Activated naive CD8-positive, alpha-beta T cell treated with anti-CD3 and anti-CD28 coated beads for 36 hours (primary cell): ENCODE measurements at places on chromosomes 16 and 17.
A peak's percentile ranks its signal among the peaks of the same experiment; 100 is the strongest.

- DNase-seq, result no peak
Measured at GRCh38 chr17:81432941-81433340, 37.7 kb downstream of the BAHCC1 start.

- no peak for DNase-seq
Measured at GRCh38 chr17:32492264-32492589, 5.4 kb downstream of the CDK5R1 start.

DNA sequence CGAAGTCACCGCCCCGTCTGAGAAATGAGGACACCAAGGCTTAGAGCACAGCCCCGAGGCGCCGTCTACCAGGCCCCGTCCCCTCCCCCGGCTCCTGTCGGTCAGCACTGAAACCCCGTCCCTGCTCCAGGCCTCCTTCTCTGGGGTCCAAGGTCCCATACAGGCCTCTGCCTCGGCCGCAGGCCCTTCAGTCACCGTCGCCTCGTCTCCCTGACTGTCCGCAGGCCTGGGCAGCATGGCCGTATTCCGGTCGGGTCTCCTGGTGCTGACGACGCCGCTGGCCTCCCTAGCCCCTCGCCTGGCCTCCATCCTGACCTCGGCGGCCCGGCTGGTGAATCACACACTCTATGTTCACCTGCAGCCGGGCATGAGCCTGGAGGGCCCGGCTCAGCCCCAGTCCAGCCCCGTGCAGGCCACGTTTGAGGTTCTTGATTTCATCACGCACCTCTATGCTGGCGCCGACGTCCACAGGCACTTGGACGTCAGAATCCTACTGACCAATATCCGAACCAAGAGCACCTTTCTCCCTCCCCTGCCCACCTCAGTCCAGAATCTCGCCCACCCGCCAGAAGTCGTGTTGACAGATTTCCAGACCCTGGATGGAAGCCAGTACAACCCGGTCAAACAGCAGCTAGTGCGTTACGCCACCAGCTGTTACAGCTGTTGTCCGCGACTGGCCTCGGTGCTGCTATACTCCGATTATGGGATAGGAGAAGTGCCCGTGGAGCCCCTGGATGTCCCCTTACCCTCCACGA, 617 bp downstream of the COASY start:
- DNase-seq, result peak; percentile 33

DNA sequence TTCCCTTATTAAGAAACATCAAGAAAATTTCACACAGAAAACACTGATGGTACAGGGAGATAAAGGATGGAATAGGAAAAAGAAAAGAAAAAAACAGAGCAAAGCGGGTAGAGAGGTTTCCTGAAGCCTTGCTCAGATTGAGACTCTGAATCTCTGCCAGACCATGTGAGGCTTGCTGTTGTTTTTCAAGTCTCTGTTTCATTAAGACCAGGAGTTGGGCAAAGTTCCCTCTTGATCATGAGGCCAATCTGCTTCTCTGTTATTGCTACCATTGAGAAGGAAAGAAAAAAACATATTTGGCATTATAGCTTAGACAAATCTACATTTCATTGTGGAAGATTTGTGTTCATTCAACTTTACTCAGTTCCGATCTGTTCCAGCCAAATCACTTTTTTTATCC, 201.6 kb upstream of the SOX9 start:
- no peak for DNase-seq

DNA sequence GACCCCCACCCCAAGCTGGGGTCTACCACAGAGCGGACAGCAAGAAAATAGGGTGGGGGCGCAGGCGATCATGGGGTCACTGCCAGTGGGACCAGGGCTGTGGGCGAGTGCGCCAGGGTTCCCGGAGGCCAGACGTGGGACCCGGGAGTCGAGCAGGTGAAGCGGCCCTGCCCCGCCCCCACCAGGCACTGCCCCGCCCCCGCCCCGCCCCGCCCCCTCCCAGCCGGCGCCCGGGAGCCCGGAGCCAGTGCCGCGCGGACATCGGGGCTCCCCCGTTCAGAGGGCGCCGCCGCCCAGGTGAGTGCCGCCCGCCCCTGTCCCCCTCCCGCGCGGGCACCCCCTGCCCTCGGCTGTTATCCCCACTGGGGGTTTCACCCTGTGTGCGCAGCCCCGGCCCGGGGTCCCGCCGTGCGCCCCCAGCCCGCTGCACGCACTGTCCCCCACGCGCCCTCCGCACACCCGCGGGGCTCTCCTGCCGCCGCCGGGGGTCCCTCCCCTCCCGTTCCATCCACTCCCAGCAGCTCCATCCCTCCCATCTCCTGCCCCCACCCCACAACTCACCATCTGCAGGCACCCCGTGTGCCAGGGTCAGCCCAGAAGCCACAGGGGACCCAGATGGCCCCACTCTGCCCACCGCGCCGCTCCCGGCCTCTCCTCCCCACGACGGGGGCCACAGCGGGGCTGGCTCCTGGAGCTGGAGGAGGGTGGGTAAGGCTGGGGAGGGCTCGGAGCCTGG, at the start of gene SSTR5:
TSS of gene SSTR5 (plus strand) at position 222 of the 736 bp plus-strand sequence. CDS start 6,122 bp downstream, outside the sequence.
- DNase-seq, result no peak

- DNase-seq, result no peak
Measured at GRCh38 chr17:81960130-81960958, 643 bp downstream of the NOTUM start.

GRCh38 chr17:75526555-75527270, 1.2 kb downstream of the LLGL2 start:
- no peak for DNase-seq

GRCh38 chr17:57966246-57966645, 11.0 kb upstream of the CUEDC1 start:
- DNase-seq, result no peak

GRCh38 chr17:78040440-78041385, 82.2 kb downstream of the TNRC6C start:
- DNase-seq, result peak; percentile 16

DNA sequence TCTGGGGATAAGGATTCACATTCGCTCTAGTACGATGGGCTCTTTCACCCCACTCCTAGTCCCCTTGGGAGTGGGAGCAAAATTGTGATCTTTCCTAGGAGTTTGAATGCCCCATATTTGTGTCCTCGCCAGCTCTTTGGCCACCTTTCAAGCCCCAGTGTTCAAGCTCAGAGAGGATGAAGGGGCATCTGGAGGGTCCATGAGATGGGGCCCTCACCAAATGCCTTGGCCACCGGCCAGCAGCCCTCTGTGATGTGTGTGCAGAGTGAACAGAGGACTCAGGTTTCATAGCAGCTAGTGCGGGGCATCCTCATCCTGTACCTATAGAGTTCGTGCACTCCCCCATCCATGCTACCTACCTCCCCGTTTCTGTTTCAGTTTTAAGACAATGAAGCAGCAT, 140.6 kb downstream of the RAB11FIP4 start:
- no peak for DNase-seq

DNA sequence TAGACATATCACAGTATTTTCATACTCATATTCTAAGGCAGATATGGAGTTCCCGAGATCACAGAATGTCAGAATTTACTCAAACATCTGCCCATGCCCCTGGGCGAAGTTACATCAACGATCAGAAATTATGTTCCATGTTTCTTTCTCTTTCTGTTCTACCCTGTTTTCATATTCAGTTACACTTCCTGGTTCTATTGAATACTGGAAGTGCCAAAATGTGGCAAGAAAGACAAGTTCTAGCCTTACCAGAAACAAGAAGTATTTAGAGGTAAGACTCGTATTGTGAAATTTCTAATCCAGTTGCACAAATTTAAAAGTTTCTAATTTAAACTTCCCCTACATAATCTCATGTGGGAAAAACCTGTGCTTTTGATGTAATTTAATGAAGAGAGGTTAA, 36.1 kb downstream of the KCNJ2 start:
- no peak for DNase-seq

GRCh38 chr16:83109490-83110125, 482.8 kb downstream of the CDH13 start:
- no peak for DNase-seq

DNA sequence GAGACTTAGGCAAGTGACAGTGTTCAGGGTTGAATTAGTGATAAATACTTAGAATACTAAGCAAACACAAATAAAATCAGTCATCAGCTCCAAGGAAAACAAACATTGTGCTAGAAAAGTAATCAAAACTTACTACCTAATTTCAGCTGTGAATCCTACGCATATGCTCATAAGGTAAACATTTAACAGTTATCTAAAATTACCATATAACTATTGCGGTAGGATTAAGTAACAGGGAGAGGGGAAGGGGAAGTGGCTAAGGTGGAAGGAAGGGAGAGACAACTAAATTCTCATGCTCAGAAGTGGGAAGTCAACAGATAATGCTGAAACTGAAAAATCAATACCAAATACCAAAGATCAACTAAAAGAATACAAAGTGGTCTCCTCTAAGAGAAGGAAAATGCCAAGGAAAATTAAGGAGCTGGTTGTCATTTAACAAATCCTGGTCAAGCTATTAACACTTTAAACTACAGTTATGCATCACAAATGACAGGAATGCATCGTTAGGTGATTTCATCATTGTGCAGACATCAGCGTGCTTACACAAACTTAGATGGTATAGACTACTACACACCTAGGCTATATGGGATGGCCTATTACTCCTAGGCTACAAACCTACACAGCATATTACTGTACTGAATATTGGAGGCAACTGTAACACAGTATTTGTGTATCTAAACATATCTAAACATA, 20.0 kb downstream of the USP32 start:
- no peak for DNase-seq

DNA sequence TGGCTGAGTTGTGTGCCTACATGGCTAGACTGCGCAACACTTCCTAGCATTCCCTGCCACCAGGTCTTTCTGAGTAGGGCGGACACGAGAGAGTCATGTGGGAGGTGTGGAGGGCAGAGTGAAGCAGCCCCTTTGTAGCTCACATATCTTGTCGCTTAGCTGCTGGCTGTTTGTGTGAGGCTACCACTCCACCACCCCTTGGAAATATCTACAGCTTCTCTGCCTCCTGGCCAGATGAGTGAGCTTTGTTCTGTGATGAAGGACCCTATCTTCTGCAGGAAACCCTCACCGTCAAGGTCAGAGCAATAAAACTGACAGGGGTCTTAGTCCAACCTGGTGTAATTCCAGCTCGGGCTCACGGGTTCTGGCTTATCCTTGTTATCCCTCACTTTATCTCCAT, 232.1 kb upstream of the ASIC2 start:
- no peak for DNase-seq

- no peak for DNase-seq
Measured at GRCh38 chr17:56577843-56578204, 15.7 kb upstream of the NOG start.

DNA sequence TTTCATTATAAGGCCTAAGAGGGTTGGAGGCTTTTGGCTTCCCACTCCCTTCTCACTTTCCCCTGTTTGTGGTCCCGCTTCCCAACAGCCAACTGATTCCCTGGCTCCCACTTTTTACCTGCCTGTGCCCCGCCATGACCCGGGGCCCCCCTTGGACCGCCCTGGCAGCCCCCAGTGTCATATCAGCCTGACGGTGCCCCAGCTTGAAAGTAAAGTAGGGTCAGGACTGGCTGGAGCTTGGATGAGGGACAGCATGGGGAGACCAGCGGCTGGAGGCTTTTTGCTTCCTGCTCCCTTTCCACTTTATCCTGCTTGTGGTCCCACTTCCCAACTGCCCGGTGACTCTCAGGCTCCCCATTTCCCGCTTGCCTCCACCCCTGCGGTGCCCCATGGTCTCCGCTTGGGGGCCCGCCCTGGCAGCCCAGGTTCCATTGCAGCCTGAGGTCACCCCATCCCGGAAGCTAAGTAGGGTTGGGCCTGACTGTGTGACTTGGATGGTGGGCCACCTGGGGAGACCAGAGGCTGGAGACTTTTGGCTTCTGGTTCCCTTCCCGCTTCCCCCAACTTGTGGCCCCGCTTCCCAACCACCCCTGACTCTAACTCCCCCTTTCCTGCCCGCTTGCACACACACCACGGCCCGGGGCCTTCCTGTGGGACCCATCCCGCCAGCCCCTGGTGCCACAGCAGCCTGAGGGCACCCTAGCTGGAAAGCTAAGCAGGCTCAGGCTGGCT, 2274.7 kb downstream of the TP53TG3F start:
- DNase-seq, result no peak

GRCh38 chr17:2681650-2682049, 29.9 kb downstream of the CLUH start:
- no peak for DNase-seq

DNA sequence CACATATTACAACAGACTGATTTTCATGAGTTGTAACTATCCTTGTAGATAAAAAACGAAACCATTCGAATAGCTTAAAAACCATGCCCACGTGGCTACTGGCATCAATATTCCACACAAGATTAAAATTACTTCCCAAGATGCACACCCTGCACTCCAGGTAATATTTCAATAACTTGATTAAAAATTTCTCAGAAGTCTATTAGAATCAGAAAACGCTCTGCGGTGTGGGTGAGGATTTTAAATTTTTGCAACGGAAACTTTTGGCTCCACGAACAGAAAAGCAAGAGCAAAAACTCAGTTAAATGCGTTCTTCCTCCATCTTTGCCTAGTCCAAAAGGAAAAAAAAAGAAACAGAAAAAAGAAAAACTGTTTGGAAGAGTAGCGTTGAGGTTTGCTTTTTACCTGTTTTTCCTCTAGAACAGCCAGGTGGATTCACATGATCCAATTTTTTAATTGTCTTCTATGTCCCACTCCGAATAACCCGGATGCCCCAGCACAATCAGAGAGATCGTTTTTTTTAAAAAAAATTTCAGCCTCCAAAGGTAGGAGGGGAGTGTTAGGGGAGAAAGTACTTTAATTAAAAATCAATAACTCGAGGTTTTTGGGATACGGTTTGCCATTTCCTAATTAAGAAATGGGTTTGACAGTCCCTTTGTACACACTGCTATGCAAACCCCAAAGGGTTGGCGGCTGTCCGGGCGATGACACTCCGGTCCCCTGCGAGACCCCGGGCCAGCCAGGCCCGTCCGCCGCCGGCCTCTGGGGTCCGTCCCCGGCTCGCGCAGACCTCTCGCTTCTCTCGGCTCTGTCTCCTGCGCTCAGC, 708 bp upstream of the NFAT5 start:
- DNase-seq, result no peak

DNA sequence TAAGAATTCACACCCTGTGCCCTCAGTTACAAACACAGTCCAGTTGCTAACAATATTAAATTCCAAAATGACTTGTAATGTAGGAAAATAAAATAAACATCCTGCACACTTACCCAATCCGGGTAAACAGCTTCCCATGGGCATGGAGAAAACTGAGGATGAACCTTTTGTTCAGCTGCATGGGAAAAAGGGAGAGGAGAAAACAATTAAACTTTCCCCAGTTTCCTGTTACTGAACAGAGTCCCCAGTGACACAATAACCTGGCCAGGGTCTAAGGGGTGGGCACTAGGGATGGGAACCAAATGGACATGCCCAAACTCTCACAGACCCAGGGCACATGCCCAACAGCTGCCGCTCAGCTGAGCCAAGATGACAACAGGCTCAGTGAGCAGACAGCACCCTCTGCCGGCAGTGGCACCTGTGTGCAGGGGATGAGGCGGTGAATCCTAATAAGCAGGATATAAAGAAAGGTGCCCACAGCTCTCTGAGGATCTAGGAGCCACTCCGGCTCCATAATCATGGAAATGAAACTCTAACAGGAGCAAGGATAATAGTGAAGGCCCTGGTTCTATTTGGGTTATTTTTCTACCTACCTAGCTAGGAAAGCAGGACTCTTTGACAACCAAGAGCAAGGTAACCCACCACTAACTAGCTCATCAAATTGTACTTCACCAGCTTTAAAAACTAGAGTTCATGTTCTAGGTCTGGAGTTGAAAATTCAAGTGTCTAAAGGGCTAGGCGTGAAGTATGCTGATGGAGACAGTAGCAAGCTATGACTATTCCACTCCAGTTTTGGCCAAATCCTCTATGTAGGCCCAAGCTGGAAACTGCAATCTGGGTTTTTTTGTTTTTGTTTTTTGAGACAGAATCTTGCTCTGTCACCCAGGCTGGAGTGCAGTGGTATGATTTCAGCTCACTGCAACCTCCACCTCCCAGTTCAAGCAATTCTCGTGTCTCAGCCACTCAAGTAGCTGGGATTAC, 58.8 kb downstream of the SMG6 start:
- DNase-seq, result peak; percentile 82

GRCh38 chr17:78272181-78272913, 40.9 kb downstream of the TMEM235 start:
- DNase-seq, result peak; percentile 52
